ENCODE measurements at places on chromosomes 6 and 20.

- no peak for DNase-seq
Measured at GRCh38 chr20:53966774-53967398, 103.5 kb downstream of the BCAS1 start.

- DNase-seq: no peak
Measured at GRCh38 chr20:15643713-15644112, 929.5 kb downstream of the KIF16B start.

DNA sequence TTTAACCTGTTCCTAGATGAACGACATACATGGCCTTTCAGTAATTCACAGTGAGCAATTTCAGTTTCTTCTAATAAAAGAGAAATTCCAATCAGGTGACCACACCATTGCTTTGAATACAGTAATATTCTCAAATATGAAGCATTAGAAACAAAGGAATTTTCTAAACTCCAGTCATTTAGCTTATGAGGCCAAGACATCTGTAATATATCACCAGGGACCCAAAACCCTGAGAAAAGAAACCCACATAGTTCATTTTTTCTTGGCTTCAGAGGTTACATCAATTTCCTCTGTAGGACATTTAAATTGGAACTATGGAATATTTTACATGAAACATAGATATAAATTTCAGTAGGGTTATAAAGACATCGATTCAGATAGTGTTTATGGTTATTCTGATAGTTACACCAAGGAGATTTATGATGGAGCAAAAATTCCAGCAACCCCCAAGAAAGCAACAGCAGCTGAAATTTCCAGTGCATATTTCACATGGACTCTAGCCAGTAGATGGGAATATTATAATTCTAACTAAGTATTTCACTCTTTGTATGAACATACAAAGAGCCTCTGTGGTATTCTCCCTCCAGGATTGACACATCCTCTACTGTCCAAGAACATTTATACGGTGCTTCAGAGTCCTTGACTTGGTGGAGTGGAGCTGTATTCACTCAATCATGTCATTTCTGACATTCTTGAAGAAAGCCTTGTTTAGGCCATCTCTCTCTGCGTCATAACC is 82.9 kb downstream of the ADGRG6 start:
- no peak for DNase-seq

DNA sequence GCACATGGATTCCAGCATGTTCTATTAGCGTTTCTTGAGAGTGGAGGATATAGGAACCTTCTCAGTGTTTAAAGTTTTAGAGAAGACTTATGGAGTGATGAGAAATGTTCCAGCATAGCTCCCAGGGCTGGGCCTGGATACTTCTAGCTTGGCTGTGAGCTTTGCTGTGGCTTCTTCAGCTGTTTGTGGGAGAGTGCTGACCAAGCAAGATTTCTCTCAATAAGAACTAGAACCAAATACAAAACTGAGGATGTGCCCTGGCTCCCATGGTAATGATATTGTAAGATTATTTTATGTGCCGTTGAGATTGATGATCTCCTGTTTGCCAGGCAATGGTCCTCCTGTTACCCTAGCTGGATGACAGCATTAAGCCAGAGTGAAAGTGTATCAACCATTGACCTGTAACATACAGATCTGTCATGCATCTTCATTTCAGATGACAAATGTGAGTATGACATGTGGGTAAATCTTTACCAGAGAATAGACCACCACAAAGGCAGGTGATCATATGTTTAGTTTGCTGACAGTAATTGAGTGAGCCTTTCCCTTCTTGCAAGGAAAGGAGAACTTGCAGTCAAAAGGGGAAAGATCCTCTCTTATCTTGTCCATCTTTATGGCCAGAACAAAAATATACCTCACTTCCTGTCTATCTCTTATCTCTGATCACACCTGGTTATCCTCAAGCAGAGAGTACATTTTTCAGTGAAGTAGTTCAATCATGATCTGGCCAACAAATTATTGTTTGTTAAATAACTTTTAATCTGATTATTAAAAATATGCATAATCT is 180.1 kb downstream of the SLC24A3 start:
- no peak for DNase-seq

DNA sequence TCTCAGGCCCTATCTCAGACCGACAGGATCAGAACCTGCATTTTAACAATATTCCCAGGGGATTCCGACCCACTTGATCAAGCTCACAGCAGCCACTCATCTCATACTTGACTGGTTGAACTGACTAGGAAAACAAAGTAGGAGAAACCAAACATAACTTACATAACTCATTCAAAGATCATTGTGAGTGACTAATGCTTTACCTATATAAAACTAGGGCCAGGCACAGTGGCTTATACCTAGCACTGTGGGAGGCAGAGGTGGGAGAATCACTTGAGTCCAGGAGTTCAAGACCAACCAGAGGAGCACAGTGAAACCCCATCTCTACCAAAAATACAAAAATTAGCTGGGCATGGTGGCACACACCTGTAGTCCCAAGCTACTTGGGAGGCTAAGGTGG is 251.0 kb downstream of the ATXN1 start:
- DNase-seq: no peak

DNA sequence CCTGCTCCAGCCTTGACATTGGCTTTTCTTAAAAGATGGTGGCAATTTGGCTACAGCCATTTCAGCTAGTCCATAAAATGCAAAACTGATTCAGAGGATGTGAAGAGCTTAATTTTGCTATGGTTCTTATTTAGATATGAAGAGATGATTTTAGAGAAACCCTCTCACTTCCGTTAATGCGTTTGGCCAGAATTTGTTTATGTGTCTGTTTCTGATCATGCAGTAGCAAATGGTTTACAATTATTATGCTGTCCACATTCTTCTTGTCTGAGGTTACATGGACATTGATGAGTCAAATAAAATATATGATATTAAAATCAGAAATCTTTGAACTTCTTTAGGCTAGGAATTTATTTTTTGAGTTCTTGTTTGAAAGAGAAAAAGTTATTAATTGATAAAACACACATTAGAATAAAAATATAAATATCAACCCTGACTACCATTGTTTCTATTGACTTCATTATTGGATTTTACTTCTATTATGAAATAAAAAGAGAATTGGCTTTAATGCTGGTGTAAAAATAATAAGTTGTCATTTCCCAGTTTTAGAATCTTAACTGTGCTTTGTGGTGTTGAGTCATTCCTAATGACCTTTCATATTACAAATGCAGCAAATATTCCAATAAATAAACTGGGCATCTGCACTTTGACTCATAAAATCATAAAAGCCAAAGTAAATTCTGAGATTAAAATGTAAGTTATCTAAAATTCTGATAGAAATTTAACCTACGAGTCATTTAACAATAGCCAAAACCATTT is 1286.0 kb upstream of the GJE1 start:
- no peak for DNase-seq

DNA sequence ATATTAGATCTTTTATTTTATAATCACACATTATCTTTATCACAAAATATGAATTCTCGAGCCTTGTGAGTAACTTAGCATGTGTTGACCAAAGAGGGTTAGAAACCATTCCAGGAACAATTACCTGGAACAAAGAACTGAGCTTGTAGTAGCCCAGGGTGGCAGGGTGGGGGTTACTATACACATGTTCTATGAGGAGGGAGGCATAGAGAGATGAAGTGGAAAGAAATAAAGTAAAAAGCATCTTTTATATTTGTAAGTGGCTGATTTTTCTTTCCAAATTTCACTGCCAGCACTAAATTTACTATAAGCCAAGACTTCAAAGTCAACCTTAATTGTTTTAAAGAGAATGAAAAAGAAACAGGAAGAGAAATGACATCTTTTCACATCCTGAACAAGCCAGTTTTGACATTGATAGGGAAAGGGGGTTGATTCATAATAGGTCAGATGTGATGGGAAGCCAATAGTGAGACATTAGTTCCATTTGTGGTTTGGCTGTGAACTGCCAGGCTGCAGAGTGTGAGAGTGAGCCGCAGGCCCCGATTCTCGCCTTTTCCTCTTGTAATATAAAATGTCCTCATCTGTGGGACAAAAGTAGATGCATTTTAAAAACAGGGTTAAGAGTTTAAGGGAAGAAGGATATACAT is 52.7 kb upstream of the MYB start:
- no peak for DNase-seq

DNA sequence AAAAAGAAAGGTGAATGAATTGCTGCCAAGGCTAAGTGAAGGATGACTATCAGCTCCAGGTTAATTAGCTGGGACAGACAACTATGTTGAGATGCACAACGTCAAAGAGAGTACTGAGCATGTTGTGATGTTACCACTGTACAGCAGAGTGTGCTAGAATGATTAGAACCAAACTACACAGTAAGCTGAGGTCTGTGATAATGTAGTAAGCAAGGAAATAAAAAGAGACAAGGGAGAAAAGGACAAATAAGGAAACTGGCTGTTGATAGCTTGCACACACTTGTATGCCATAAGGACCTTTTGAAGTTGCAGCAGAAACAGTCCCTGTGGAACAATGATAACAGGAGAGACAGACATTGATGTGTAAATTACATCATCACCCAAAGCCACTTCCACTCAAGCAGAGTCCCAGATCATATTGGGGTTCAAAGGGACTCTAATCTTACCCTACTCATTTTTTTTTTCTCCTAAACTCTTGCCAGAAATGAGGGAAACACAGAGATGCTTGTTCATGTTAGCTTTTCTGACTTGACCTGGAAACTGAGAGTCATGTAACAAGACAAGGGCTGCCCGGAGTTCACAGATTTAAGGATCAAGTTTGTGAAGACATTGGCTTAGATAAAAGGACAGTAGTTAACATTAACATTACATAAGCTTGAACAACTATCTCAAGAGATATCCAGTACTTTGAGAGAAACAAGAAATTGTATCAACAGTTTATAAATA is 189.9 kb downstream of the CENPW start:
- DNase-seq: no peak

GRCh38 chr20:34904202-34904621 is 27.8 kb downstream of the ACSS2 start:
- no peak for DNase-seq

DNA sequence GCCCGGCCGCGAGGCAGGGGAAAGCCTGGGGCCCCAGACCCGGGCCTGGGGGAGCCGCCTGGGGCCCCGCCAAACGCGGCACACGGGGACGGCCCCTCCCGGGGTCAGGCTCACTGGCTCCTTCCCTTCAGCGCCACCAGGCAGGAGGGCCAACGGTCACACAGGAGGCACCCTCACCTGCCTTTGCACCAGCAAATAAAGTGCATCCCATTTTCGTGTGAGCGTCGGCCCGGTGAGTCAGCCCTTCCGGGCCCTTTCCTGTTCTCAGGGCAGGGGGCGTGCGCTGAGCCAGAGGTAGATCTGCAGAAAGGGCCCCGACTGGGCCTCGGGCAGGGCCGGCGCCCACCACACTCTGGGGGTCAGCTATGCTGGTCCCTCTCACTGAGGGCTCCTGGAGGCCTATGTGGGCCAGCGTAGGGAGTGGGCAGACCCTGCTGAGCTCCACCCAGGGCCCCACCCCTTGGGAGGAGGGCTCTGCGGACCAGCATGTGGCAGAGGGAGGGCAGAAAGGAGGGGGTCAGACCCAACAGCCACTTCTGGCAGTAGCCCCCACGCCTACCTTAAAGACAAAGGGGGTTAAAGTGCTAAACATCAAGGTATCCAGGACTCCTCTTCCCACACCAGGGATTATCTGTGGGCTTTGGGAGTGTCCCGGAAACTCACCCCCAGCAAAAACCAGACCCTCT is 931 bp upstream of the UCKL1 start:
- DNase-seq: peak; percentile 70

DNA sequence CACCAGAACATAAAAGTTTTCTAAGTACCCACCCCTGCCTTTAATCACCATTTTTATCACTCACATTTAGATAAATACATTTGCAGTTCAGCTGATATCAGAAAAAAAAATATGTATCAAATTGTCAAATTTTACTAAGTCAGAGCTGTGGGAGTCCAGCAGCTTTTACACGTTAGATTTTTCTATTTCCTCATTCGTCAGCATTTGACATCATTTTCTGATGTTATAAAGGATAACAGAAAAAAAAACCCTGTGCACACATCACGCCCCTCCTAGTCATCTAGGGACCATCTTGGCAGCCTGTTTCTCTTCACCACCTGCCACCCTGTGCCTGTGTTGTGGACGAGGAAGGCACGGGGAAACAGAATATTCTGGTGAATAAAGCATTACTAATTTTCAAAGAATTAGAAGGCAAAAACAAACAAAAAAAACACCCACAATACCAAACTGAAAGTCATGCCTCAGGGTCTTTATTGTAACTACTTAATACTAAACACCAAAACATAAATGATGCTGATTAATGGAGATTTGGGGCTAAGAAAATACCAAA is 12.4 kb downstream of the B4GALT5 start:
- DNase-seq: no peak

GRCh38 chr6:1383729-1384548 is 5.4 kb upstream of the FOXF2 start:
- no peak for DNase-seq

DNA sequence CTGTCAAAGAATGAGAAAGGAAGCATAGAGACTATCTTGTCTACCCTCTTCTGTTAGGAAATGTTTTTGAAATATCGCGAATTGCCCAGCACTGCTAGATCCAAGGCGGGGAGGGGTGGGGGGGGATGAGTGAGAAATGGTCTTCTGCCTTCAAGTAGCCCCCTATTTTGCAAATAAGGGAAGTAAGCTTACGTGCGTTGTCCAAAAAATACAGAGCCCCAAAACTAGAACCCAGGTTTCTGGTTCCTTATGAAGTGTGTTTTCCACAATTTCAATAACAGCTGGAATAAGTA is 923 bp upstream of the ILRUN start:
- no peak for DNase-seq

DNA sequence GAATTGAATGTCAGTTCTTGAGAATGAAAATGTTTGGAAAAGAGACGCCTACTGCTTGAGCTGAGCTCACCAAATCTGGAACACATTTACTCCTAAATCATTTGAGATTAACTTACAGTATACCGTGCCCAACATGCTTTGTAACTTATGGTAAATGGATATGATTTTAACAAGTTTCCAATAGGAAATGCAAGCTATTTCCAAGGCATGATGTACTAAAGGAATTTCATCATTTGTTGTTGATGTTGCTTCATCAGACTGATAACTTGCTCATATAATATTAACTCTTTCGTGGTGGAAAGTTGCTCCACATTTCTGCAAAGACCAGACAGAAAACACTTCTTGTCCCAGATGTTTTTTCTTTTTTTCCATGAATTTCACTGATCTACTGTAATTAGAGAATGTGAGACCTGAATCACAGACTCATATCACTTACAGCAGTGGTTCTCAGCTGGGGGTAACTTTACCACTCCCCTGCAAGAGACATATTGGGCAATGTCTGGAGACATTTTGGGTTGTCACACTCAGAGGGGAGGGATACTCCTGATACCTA is 116.6 kb upstream of the TRAF3IP2 start:
- DNase-seq: no peak

- DNase-seq: no peak
Measured at GRCh38 chr6:20572288-20572687, 38.0 kb downstream of the CDKAL1 start.

GRCh38 chr20:50726955-50727791 is 4.2 kb upstream of the PARD6B start:
- peak; percentile 51 for DNase-seq

GRCh38 chr6:2179950-2180349 is 65.5 kb downstream of the GMDS start:
- no peak for DNase-seq

GRCh38 chr20:37355252-37356180 is 9.6 kb downstream of the SRC start:
- no peak for DNase-seq

GRCh38 chr20:32168184-32168910 is 39.2 kb downstream of the PLAGL2 start:
- DNase-seq: peak; percentile 10
